ENCODE measurements at places on chromosomes 11 and 22.

DNA sequence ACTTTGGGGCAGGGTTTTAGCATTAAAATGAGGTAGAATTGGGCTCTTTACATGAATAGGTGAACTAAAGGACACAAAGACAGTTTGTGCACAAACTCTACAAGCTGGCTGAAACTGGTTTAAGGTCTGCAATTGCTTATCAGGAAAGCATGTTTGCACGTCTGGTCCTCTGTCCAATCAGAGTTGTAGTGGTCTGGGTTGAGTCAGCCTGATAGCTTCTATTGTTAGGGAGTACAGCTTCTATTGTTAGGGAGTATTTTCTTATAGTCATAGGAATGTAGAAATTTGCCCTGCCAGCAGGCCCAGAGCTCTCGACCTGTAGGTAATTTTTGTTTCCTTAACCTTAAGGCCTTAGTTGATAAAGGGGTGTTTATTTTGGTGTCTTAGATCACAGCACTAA is 1422.4 kb downstream of the LRRC4C start:
- no peak for DNase-seq

GRCh38 chr11:27445625-27446024 is 27.0 kb downstream of the LGR4 start:
- DNase-seq: no peak

- DNase-seq: peak; percentile 43
Observed at GRCh38 chr11:102287964-102288724, 29.1 kb upstream of the BIRC3 start.

- no peak for DNase-seq
Observed at GRCh38 chr11:126115816-126116331, 53.2 kb upstream of the CDON start.

DNA sequence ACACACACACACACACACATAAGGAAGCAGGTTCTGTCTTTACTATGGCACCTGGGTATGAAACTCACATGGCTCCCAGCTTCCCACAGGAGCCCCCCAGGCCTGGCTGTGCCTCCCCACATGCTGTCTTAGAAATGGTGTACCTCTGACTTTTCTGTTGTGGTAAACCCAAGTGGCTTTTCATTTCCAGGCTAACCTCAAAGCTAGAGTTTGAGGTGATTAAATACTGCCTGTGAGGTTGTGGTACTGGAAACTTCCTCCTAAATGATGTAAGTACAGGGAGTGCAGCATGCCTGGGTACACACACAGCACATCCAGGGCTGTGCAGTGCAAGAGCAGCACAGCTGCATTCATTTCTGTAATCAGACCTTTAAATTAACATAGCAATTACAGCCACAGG is 34.4 kb downstream of the ME3 start:
- peak; percentile 45 for DNase-seq

DNA sequence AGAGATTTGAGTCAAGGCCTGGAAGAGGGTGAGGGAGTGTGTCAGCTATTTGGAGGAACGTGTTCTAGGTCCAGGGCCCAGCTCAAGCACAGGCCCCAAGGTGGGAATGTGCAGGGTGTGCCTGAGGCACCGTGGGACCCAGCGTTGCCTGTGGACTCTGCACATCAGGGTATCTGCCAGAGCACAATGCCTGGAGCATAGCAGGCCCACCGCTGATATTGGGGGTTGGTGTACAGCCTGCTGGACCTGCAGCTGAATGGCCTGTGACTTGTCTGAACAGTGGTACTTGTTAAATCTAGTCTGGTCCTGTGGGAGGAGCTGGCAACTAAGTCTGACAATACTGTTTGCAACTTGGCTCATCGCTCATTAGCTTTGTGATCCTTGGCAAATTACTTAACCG is 131.7 kb downstream of the GRIK4 start:
- no peak for DNase-seq

GRCh38 chr22:38187413-38188212 is 6.0 kb upstream of the PLA2G6 start:
- no peak for DNase-seq

DNA sequence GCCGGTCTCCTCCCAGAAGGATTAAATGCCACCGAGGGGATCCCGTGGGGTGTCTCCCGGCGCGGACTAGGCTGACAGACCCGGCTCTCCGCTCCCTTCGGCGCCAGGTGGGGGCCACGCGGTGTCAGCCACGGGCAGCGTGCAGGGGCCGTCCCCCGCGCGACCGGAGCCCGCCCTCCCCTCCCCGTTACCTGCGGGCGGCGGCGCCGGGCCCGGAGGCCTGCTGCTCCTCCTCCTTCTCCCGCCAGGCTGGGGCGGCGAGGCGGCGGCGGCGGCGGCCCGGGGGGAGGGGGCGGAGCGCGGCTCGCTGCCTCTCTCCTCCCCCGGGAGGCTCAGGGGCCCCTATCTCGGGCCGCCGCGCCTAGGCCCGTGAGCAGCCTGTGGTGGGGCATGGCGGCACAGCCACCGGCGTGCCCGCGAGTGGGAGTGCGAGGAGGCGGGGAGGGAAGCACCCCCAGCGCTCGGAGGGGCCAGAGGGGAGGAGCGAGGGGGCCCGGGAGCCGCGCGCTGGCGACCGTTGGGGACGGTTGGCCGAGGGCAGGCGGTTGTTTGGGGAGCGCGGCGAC is 450 bp downstream of the ZBTB44 start:
- DNase-seq: no peak

GRCh38 chr11:76094740-76095139 is 111.6 kb downstream of the WNT11 start:
- no peak for DNase-seq

DNA sequence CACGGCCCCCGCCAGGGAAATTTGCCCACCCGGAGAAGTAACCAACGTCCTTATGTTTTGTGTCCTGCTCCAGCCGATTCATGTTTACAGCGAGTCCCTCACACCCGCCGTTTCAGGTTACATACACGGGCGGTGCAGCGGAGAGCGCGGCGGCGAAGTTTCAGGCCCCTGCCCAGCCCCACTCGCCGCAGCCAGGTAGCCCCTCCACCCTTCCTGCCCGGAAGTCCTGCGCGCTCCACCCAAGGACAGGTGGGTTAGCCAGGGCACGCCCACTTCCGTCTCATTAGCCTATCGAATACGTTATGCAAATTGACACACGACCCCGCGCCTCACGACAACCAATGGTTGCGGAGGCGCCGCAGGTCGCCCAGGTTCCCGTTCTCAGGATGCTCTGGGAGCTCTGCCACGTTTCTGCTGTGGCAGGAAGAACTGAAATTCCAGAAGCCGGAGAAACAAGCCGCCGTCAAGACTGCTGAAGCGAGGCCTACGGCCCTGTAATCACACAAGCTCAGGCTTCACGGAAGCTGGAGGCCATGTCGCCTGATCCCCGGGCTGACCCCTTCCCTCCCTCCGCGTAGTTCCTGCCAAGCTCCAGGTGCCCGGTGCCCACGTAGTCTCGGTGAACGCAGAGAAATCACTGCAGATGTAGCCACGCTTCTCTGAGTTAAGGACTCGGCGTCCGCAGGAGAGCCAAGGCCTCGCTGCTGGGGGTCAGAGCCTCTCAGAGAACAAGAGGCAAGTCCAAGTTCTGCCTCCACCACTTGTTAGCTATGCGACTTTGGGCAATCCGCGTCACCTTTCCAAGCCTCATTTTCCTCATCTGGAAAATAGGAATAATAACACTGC is 22.4 kb upstream of the MYH9 start:
- DNase-seq: peak; percentile 81

DNA sequence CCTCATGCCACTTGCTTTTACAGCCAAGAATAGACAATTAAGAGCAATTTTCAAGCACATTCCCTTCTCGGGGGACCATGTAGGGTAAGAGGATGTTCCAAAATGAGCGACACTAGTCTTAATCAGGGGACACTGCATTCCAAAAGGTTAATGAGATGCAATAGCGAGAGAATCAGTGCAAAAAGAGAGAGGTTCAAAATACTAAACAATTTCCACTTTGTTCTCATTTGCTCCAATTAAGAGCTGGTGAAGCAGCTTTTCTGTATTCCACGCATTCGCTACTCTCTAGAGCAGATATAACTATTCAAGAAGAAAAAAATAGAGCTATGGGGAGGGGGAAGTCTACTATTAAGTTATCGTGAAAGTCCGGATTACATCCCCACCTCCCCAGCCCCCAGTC is 811 bp downstream of the LRRC4C start:
- no peak for DNase-seq

DNA sequence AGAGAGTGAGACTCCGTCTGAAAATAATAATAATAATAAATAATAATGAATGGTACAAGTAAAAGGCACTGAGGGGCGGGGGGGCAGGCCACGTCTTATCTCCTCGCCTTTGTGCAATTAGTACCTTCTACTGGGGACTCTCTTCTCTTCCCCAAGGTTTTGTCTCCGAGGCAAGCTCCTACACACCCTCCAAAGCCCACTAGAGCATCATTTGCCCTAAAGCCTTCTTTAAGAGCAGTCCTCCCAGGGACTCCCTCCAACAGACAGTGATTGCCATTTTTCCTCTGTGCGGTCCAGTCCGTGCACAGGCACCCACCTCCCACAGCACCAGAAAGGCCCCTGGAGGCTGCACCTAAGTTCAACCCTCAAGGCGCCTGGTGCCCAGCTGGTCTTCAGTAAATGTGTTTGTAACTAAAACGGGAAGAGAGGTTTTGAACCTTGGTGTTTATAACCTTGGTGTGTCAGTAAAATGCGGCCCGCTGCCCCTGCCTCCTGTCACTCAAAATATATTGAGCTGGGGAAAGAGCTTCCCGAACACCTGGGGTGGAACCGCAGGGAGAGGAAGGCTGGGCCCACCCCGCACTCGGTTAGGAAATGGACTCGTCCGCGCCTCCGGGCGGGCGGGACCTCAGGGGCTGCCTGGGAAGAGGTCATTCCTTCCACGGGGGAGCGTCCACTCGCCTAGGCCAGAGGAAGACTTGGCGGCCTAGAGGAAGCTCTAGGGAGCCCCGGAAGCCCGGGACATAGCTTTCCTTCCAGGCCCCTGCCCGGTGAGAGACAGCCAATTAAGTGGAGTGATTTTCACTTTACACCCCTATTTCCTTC is 4.7 kb upstream of the KDELR3 start:
- no peak for DNase-seq

DNA sequence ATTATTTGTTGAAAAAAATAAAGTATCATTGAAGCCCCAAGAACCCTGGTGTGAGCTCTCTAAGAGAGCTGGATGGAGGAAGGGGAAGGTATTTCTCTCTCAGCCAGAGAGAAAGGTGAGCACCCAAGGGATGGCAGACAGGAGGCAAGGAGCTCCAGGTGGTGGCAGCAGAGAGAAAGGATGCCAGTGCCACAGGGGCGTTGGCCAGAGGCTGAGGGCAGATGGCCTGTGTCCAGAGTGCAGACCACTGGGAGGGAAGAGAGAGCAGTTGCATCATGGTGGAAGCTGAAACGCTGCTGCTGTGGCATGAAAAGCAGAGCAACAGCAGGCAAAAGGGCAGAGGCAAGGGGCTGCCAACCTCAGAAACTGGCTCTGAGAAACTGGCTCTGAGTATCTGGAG is 8.5 kb downstream of the SPON1 start:
- peak; percentile 30 for DNase-seq

GRCh38 chr22:40631925-40632324 is 4.6 kb downstream of the MRTFA start:
- no peak for DNase-seq

GRCh38 chr22:28139961-28140360 is 220.9 kb upstream of the PITPNB start:
- DNase-seq: no peak

All from activated CD8-positive, alpha-beta T cell treated with anti-CD3 and anti-CD28 coated beads for 36 hours (primary cell).